ENCODE measurements at places on chromosomes 6 and 20.

DNA sequence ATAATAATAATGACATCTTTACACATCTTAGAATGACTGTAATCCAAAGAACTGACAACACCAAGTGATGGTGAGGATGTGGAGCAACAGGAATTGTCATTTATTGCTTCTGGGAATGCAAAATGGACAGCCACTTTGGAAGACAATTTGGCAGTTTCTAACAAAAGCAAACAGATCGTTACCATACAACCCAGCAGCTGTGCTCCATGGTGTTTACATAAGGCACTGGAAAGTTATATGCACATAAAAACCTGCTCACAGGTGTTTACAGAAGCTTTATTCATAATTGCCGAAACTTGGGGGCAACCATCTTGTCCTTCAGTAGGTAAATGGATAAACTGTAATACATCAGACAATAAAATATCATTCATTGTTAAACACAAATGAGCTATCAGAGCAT is 18.3 kb upstream of the ASF1A start:
- no peak for DNase-seq

DNA sequence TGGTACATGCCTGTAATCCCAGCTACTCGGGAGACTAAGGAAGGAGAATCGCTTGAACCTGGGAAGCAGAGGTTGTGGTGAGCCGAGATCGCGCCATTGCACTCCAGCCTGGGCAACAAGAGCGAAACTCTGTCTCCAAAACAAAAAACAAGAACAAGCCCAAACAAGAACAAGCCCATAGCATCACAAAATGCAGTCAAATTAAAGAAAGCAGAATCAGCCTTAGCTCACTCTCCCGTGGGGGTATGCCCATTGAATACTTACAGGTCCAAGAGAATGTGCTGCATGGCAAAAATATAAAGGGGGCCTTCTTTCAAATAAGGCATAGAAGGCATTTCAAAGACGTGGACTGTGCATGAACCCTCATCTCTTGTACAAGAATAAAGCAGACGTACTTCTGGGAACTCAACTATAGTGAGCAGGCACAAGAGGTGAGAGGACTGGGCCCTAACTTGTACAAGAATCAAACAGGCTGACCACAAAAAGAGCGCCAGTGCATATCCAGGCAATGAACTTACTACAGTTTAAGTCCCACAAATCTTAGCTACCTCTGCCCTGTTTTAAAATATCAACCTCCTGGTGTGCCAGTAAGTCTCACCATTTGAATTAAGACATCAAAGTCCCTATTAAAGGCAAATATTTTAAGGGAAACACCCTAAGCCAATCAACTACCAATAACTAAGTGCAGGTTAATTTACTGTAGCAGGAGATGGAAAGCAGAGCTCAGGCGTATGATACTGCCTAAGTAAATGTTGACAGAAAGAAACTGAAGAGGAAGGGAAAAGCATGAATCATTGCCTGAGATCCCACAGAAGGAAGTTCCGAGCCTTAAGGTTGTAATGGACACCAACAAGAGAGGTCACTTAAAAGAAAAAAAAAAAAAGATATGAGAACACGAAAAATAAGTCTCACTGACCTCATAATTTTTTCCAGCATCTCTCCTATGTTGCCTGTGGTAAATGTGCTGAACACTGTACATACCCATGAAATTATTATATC is 37.4 kb downstream of the TOMM6 start:
- DNase-seq = no peak

DNA sequence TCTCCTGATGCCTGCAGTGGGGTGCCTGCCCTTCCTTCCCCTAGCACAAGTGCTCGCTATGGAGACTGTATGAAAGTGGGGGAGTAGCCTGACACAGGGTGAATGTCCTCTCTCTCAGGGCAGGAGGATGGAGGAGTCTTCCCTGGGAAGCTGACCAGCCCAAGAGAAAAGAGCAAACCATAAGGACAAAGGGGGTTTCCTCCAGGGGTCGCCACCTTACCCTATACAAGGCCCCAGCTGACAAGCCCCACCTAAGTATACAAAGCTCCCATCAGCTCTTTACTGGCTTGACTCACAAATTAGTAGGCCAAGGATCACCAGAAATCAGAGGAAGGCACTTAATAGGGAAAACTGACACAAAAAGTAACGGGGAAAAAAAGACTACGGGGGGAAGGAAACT is 54.1 kb downstream of the PLAGL1 start:
- DNase-seq = no peak

- DNase-seq = no peak
Measured at GRCh38 chr6:20769631-20770030, 235.4 kb downstream of the CDKAL1 start.

- DNase-seq = no peak
Measured at GRCh38 chr20:592506-592905, 17.6 kb downstream of the TCF15 start.

DNA sequence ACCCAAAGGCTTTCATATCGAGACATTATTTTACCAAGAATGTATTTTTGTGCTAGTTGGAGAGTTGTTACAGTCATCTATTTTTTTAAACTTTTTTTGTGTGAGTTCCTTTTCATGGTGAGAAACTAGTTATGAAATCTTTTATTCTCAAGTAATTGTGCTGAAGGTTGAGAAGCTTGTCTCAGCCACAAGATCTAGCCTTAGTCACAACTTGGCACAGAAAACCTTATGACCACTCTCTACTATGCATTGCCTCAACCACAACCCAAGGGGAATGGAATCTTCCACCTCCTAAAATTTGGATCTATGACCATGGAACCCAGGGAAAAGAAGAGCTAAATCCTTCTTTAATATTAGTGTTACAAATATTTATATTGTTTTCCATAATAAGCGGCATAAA is 58.5 kb downstream of the HS3ST5 start:
- DNase-seq = no peak

GRCh38 chr6:87929843-87930288 is 117.8 kb upstream of the SPACA1 start:
- DNase-seq = no peak

DNA sequence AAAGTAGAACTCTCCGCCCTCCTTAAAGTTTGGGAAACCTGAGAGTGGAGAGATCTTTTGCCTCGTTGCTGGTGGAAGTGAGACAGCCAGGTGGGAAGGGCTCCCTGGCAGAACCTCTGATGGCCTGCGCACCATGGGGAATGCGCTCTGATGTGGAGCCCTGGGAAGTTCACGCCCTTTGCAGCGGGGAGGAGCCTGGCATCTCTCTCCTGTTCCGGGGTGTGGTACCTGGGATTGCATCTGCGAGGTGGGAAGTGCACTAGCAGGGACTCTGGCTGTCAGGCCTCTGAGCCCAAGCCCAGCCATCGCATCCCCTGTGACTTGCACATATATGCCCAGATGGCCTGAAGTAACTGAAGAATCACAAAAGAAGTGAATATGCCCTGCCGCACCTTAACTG is 159.8 kb downstream of the AKAP7 start:
- DNase-seq = no peak

GRCh38 chr20:19113343-19113930 is 99.0 kb upstream of the SLC24A3 start:
- no peak for DNase-seq

- DNase-seq = no peak
Measured at GRCh38 chr6:134997133-134997995, 47.5 kb upstream of the ALDH8A1 start.

GRCh38 chr6:90678049-90678779 is 91.3 kb upstream of the MAP3K7 start:
- no peak for DNase-seq

DNA sequence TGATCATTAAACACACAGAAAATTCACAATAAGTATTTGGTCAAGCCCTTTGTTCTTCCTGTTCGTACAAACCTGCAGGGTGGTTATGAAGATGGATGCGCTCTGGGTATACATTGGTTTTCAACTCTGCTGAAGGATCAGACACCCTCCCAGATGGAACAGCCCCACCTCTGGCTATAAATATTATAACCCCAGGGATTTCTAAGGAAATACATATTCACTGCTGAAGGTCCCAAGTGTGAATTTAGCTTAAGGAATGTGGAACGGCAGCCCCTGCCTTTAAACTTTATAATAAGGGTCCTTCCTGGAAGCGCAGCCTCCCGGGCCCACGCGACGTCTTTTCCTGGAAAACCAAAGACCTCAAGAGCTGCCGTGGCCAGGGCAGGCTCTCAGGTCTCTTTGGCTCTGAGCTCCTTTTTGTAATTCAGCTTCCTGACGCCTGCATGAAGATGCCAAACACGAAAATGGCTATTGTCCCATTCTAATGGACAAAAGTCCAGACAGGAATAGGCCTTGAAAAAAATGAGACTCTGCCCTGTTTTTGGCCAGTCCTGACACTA is 172.4 kb upstream of the SSTR4 start:
- no peak for DNase-seq

DNA sequence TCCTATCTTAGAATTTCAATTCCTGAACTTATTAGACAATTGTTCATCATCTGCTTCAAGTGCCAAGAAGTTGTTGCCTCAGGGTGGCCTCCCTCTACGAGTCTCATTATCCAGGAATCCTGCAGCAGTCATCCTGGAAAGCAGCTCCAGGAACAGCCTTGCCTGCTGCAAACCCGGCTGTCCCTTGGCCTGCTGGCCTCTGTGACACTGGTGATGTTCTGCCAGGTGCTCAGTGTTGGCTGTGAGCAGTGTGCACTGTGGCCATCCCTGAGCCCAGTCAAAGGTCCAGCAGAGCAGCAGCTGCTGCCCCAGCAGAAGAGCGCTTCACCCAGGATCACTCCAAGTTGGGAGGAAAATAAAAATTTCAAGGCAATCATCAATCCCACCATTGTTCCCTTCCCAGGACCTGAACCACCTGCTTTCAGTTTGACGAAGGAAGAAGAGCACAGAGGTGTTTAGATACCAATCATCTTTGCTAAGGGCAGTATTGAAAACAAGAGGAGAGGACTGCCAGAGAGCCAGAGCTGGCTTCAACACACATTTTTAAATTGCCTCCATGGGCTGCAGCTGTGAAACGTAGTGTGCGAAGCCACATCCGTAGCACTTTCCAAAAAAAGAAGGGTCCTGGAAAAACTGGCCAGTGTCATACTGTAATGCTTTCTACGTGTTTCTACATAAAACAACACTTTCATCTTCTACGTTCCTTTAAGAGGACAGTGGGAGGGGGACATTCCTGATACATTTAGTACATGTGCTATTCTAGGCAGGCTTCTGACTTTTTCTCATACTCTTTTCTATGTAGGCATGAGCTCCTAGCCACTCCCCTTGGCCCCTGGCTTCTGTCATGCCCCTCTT is 7.2 kb upstream of the FAM50B start:
- DNase-seq = no peak

DNA sequence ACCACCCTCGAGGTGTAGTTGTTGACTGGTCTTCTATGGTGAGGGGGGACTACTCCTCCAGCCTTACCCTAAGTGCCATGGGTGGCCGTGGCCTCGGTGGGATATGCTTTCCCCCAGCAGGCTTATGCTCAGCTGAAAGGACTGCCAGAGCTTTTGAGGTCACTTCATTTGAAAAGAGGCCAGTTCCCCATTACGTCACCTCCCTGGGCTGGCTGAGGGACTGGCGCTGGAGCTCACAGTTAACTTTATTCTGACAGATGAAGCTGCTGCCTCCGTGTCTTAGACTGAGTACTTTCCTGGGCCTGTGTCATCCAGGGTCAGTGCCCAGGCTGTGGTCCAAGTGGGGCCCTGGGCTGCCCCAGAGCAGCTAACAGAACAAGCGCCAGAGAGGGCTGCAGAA is 42.8 kb upstream of the PCMTD2 start:
- no peak for DNase-seq

DNA sequence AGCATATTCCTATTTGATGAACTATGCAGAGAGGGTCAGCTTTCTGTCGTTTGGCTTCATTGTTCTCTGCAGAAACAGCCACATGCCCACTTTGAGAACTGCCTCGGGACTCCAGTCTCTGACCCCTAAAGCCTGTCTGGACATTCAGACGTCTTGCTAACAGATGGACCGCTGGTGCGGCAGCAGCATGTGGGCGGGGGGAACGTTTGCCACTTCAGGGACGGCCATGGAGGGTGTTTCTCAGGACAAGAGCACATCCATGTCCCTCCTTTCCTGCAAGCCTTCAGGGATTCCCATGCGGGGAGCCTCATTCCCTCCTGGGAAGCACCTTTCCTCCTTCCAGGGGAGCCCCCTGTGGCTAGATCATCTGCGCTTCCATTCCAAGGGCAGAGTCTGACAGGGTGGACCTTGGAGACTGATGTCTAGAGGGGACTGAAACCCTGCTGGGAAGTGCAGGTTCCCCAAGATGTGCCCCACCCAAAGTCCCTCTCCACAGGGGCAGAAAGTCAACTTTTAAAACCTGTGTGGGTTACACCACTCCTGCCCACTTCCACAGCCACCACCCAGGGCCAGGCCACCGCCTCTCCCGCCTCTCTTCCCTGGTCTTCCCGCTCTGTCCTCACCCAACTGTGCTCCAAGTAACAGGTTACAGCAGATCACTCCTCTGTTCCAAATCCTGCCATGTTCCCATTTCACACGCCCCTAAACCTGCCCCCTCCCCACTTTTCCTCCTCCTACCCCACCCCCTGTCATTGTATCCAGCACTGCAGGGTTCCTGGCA is 94.8 kb upstream of the PMEPA1 start:
- DNase-seq = no peak

DNA sequence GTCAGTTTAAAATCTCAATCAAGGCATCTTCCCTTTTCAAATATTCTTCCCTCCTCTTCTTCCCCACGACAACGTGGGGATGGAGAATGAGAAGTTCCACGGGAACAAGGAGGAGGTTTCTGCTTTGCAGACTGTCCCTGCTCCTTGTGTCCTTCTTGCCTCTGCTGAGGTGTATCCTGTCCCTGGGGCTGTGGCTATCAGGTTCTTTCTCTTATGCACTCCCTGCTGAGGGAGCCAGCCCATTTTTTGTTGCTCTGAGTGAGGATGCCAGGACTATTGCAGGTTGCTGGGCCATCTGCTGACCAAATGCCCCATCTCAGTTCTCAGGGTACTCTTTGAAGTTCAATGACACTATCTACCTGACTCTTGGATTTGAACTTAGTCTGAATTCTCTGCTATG is 533.6 kb downstream of the RNF144B start:
- DNase-seq = no peak

GRCh38 chr6:102525336-102525735 is 1131.8 kb downstream of the GRIK2 start:
- no peak for DNase-seq

DNA sequence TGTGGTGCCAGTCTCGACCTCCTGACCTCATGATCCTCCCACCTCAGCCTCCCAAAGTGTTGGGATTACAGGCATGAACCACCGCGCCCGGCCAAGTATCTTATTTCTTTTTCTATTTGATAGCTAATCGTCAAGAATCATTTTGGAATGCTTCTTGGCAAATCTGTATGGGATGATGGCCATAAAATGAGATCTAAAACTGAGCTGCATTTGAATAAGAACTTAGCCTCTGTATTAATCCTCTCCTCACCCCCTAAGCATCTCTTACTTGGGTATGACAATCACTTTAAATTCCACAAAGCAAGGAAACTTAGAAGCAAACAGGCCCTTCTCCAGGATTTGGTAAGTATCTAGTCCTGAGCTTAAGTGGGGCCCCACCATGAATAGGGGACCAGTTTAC is 108.9 kb upstream of the BTBD3 start:
- no peak for DNase-seq

- no peak for DNase-seq
Measured at GRCh38 chr6:12952318-12952717, 235.8 kb downstream of the PHACTR1 start.

DNA sequence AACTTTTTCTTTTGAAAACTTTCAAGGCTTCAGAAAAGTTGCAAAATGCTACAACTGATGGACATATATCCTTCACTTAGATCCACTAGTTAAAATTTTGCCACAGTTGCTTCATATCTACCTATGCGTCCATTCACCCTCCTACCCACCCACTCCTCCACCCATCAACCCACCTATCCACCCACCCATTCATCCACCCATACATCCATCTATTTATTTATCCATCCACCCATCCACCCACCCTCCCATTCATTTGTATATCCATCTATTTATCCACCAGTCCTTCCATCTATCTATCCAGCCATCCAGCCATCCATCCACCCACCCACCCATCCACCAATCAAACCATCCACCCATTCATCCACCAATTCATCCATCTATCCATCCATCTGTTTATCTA is 13.6 kb downstream of the BPIFB4 start:
- no peak for DNase-seq

All from stimulated activated CD8-positive, alpha-beta memory T cell treated with anti-CD3 and anti-CD28 coated beads, Interleukin-15, amount 100 ng/mL, for 24 hours (primary cell).